ENCODE measurements at places on chromosomes 4 and X.

- DNase-seq = no peak
Measured at GRCh38 chr4:75371915-75372314, 142.3 kb downstream of the RCHY1 start.

DNA sequence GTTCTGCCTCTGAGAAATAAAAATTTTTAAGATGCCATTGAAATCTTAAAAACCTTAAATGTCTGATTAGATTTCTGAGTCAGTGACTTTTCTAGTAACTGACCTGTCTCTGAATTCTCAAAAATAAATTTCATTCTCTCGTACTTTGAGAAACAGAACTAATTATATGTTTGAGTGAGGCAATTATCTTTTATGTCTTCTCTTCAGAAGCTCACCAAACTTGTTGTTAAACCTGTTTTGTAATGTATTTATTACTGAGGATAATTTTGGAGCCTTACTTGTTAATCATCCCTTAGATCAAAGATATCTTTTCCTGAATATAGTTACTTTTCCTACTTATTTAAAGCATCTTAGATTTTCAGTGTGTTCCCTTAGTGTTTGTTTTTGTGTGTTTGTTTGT lies 64.5 kb upstream of the MMAA start:
- DNase-seq = no peak

GRCh38 chr4:47562297-47562696 lies 77.2 kb downstream of the ATP10D start:
- DNase-seq = no peak

GRCh38 chrX:96386325-96386724 lies 298.3 kb upstream of the DIAPH2 start:
- no peak for DNase-seq

DNA sequence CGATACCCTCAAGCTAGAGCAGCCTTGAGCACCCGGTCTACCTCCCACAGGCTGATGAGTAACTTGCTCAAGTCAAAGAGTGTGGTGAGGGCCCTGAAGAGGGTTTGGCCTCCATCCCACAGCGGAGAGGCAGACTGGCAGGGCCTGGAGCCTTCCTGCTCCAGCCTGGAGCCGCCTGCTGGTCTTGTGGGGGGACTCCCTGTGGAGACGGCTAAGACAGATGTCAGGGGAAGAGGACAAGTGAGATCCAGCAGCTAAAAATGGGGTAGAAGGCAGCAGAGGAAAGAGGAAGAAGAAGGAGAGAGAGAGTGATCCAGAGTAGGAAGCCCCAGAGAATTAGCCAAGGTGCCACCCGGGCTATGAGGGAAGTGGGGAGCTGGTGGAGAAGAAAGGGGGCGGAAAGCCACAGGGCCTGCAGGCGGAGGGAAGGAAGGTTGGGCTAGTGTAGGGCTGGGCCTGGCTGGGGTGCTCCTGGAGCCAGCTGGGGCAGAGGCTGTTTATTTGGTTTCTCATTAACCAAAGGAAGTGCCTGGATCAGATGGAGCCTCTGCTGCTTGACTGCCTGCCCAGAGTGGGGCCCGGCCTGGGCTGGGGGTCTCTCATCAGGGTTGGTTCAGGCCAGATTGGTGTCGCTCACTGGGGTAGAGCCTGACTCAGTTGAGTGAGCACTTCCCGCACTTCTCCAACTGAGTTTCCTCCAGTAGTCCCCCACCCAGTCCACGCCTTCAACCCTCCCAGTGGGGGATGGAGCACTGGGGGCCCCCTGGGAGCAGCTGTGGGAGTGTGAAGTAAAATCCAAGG lies 14.2 kb downstream of the EFNB1 start:
- no peak for DNase-seq
